Foreskin keratinocyte (primary cell): ENCODE measurements at places on chromosomes 11 and 22.
A peak's percentile ranks its signal among the peaks of the same experiment; 100 is the strongest.

- no peak for DNase-seq
Measured at GRCh38 chr22:50091092-50091768, 1.4 kb downstream of the MOV10L1 start.

GRCh38 chr22:42791721-42792452, 65.2 kb downstream of the ARFGAP3 start:
- no peak for DNase-seq

GRCh38 chr11:36373016-36374010, 77.2 kb downstream of the PRR5L start:
- DNase-seq: no peak

DNA sequence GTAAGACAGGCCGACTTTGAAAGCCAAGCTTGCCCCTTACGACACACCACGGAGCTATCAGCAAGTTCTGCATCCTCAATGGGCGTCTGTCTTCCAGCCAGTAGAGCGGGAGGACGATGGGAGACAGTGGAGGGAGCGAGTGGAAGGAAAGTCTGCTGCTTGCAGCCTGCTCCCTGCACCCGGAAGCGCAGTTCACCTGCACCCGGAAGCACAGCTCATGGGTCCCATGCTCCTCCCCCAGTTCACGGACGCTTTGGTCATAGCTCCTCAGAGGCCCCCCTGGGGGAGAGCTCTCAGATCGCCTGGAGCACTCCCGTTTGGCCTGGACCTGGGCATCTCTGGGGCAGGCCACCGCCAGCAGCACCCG, 51.3 kb downstream of the FBLN1 start:
- DNase-seq: no peak

DNA sequence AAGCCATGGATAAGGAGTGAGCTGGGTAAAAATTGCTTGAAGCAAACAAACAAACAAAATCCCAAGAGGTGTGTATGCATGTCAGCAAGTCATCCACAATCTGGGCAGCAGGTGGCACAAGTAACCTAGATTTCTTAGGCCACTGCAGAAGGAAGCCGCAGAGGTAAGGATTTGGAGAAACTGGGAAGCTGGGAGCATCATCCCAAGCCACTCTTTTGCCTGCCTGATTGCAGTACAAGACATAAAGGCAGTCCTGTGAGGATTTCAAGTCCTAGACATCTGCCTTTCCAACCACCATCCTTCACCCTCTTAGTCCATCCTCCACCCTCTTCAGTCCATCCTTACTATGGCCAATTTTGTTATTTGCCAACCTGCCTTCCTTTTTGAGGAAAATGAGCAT, 67.2 kb upstream of the BMAL1 start:
- no peak for DNase-seq

- DNase-seq: no peak
Measured at GRCh38 chr11:131391176-131391575, 20.8 kb downstream of the NTM start.

GRCh38 chr11:18727479-18728236, 1.7 kb upstream of the IGSF22 start:
- no peak for DNase-seq

- no peak for DNase-seq
Measured at GRCh38 chr11:125078016-125078415, 14.9 kb downstream of the SLC37A2 start.

GRCh38 chr11:9606809-9607510, 33.5 kb downstream of the WEE1 start:
- no peak for DNase-seq

- DNase-seq: no peak
Measured at GRCh38 chr11:1866226-1866625, 13.3 kb downstream of the LSP1 start.

DNA sequence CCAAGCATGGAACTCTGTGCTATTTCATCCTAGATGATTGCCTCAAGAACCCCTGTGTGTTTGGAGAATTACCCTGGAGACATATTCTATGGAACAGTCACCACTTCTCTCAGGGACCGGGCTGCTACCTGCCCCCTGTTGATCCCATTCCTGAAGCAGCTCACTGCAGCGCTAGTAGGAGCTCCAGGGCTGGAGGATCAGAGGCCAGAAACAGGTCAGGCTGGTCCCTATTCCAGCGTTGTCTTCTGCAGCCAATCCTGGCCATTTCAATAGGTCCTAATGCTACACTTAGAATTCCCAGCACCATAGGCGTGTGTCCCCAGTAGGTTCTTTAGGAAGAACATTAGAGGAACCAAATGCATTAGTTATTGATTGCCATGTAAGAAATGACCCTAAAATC, 48.9 kb downstream of the BTG4 start:
- no peak for DNase-seq

- no peak for DNase-seq
Measured at GRCh38 chr11:43802509-43802908, 78.1 kb upstream of the ALKBH3 start.

- no peak for DNase-seq
Measured at GRCh38 chr11:109708184-109708583, 286.2 kb downstream of the C11orf87 start.

DNA sequence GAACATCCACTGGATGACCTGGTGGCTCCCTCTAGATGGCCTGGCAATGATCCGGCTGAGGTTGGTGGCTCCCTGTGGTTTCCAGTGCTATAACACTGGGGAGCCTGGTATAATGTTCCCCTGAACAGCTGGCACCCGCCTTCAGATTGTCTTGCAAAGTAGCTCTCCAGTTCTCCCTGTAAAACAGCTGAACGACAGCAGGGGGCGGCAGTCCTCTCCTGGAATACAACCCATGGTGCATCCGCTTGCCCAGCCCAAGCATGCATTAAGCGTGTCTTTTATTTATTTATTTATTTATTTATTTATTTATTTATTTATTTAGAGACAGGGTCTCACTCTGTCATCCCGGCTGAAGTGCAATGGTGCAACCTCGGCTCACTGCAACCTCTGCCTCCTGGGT, 258.9 kb downstream of the BUD13 start:
- no peak for DNase-seq

GRCh38 chr11:61783717-61784505, 8.5 kb downstream of the TMEM258 start:
- DNase-seq: no peak

DNA sequence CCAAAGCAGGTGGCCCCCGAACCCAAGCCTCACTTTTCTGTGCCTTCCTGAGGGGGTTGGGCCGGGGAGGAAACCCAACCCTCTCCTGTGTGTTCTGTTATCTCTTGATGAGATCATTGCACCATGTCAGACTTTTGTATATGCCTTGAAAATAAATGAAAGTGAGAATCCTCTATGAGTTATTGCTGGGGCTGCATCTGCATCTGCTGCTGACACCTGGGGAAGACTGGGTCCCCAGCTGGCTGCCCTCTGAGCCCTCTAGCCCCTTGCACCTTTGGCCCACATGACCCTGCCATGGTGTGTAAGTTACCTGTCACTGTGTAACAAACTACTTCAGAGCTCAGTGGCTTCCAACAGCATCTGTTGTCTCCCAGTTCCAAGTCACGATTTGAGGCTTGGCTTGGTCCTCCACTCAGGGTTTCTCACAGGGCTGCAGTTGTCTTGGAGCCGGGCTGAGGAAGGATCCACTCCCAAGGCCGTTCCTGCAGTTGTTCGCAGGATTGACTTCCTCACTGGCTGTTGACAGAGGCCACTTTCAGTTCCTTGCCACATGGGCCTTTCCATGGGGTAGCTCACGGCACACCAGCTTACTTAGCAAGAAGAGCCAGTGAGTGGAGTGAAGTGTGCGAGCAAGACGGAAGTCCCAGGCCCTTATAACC, 13.5 kb upstream of the UVRAG start:
- no peak for DNase-seq

GRCh38 chr22:23570681-23571080, 9.4 kb downstream of the IGLL1 start:
- no peak for DNase-seq

DNA sequence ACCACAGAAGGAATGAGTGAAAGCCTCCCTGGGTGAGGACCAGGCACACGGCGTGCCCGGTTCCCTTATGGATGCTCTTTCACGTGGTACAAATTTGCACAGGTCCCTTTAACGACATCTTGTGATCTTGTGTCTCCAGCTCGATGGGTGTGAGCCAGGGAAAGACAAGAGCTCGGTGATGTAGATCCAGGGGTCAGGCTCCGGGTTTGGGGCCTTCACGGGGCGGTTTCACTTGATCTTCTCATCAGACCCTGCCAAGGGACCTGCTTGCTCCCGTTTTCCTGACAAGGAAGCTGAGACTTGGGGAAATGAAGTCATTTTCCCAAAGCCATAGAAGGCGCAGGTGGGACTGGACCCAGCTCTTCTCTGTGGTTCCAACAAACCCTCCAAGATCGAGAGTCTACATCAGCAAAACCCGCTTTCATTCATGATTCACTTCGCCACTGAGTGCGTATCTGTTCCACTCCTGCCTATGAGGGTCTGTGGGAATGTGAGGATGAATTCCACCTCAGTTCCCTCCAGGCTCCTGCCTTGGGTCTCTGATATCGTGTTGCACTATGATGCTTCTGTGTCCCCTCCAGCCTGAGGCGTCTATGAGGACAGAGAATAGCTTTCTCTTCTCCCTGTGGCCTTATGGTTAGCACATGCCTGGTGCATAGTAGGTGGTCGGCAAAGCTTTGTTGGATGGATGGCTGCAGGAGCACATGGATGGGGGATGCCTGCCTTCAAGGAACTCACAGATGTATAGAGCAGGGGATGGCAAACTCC, 45.0 kb upstream of the ANO1 start:
- no peak for DNase-seq

DNA sequence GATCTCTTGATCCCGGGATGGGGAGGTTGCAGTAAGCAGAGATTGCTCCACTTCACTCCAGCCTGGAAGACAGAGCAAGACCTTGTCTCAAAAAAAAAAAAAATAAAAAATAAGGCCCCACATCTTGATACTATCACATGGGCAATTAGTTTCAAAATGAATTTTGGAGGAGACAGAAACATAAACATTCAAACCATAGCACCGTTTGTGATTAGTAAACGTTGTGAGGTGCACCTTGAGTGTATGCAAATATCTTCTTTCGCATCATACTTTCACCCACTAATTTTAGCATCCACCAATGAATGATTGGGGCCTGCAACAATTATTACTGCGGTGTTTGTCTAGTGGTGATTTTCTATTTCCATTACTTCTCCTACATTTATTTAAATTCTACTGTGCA, 11.0 kb upstream of the SPDYC start:
- no peak for DNase-seq

DNA sequence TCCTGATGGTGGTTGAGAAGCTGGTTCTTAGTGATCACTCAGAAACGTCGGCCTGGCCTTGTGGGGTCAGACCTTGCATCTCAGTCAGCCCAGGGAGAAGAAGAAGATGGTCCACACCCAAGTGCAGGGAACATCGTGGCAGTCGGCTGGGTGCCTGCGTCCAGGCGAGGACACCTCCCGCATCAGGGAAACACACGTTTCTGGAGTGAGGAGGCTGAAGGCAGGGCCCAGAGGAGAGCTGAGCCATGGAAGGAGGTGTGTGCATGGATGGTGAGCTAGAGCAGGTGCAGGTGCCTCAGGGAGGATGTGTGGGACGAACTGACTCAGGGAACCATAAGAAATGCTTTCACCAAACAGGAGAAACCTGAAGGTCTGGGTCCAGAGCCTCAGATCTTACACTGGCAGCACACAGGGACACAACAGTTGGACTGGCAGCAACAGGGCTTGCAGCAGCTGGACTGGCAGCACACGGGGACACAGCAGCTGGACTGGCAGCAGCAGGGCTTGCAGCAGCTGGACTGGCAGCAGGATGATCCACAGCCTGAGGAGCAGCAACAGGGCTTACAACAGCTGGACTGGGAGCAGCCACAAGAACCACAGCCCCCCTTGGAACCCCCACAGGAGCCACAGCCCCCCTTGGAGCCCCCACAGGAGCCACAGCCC, 632 bp downstream of the KRTAP5-2 start:
- DNase-seq: no peak

DNA sequence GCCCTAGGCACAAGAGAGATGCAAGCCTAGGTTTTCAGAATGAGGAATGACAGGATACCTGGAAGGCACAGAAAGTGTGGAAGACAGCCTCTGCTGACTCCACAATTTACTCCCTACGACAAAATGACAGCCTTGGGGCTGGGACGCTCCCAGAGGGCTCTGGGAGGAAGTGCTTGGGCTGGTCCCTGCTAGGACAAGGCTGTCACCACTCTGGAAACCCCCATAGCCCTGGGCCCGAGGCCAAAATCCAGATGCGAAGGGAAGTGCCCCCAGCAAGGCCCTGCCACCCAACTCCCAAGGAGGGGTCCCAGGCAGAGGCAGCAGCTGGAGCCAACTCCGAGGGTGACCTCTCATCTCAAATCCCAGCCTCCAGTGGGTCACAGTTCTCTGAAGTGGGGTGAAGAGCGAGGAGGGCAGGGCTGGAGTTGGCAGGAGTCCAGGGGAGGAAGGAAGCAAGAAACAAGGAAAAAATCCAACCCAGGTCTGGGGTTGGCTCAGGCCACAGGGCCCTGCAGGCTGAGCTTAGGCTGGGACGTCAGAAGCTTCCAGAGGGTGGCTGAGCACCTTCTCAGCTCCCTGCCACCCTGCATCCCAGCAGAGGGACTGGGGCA, 6.3 kb upstream of the CDC42EP2 start:
- no peak for DNase-seq

DNA sequence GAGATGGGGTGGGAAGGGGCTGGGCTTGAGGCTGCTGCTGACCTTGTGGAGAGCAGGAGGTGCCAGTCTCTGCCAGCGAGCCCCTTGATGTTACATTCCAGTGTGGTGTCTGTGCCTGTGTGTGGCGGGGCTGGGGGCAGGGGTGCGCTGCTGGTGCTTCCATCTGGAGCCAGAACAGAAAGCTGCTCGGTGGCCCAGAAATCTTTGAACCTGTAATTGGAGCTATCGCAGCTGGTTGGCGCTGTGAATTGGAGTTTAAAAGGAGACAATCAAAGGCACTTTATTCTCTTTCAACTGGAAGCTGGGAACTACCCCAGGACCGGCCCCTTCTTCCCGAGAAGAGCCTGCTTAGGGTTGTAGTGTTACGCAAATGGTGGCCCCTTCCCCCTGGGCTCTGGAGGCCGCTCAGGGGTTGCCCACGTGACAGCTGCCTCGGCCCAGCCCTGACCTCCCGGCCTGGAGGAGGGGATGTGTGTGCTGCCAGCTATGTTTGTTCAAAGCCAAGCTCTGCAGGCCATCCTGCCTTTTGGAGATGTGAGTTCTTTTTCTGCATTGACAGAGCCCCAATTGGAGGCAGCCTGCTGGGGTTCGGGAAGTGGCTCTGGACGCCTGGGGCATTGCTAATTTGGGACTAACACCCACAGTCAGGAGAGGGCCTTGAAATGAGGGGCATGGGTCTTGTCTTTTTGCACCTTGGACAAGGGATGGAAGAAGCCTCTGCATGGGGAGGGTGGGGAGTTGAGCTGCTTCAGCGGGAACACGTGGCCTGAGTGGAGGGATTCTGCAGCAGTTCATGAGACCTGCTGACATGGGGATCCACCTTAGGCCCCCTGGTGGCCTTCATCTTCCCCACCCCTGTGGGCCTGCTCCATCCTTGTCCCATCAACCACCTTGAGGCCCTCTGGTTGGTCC, 14.0 kb upstream of the ARSA start:
- DNase-seq: peak; percentile 10

- no peak for DNase-seq
Measured at GRCh38 chr11:46369458-46370152, 11.9 kb upstream of the MDK start.

DNA sequence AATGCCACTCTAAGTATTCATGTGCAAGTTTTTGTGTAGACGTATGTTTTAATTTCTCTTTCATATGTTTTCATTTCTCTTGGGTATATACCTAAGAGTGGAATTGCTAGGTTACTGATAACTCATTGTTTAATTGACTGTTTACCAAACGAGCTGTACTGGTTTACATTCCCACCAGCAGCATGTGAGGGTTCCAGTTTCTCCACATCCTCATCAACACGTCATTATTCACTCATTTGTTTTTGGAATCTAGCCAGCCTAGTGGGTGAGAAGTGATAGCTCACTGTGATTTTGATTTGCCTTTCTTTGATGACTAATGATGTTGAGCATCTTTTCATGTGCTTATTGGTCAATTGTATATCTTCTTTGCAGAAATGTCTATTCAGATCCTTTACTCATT, 4.0 kb downstream of the ANKRD13D start:
- peak; percentile 84 for DNase-seq
